ENCODE measurements at places on chromosomes 3 and 15.

DNA sequence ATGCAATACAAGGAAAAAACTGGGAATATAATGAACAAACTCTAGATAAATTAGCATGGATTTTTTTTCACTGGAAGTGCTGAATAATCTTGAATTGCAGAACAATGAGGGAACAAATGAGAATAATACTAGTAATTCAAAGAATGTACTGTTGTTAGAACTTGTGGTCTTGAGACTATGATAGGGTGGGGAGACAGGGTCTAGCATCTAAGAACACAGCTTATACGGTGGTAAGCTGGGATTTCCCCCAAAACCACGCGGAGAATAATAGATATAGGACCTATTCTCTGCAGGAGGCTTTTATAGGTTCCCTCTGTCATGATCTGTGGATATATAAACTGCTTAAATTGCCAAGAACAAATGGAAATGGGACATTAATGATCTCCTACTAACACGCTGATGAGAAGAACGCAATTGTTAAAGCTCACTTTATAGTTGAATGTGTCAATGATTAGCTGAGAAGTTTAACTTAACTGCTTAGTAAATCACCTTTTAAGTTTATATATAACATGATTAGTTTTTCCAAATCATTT, 692.3 kb downstream of the ZPLD1 start:
- DNase-seq: no peak

DNA sequence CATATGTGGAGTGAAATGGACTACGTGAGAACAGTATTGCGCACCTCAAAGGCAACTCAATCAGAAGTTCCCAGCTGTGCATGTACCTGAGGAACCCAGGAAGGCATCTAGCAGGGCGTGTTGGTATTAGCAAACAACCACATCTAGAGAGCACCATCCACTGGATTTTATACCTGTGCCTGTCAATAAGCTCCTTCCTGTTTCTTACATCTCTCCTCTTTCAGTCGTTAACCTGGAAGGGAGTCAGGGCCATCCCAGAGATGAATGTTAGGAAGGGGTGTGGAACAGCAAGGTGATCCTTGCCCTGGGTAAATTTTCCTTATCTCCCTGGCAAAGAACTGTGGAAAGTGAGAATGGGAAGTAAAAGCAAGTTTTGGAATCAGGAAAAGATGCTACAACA, 29.6 kb upstream of the CHMP2B start:
- DNase-seq: no peak

DNA sequence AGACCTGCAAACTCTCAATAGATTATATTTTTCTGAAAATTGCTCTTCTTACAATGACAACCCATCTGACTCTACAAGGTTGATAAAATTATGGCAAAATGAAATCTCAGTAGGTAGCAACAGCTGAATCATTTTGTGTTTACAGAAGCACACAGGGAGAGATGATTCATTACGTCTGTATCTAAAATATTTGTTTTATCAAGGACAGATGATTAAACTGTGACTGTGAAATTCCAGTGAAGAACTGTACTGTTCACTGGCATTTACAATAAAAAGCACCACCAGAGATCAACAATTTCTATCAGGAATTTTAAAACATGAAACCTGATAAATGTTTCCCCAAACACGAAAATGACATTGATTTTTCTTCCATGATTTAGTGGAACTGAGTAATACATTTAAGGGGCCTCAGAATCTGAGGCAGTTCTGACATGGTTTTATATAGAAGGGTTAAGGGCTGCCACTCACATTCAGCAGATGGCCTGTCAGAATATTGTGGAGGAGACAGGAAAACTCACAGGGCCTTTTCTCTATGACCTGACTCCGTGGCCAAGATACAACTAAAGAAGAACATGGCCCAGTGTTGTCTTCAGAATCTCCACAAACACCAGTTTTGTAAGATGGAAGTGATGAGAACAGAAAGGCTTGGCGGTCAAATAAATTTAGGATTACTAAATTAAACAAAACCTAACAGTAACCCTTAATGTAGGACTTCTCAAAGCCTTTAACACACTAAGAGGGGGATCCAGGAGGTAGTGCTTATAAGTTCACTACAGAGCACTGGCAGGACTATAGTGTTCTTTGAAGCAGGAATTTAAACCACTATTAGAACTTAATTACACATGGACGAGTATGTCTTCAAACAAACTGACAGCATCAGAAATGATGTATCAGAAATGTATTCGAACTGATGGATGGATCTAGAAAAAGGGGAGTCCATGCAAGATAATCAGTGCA, 25.9 kb downstream of the RAD18 start:
- DNase-seq: no peak

GRCh38 chr3:53824795-53825194, 21.4 kb downstream of the CHDH start:
- DNase-seq: no peak

GRCh38 chr3:45332901-45333407, 55.4 kb upstream of the LARS2 start:
- DNase-seq: no peak
